Stimulated activated CD8-positive, alpha-beta memory T cell treated with anti-CD3 and anti-CD28 coated beads, Interleukin-15, amount 100 ng/mL, for 4 hours (primary cell): ENCODE measurements at places on chromosomes 3 and 15.

- no peak for DNase-seq
These were observed 221.1 kb upstream of the TLE3 start for GRCh38 chr15:70318594-70319465.

- no peak for DNase-seq
These were observed 7.5 kb downstream of the SOX14 start for GRCh38 chr3:137771401-137772213.

DNA sequence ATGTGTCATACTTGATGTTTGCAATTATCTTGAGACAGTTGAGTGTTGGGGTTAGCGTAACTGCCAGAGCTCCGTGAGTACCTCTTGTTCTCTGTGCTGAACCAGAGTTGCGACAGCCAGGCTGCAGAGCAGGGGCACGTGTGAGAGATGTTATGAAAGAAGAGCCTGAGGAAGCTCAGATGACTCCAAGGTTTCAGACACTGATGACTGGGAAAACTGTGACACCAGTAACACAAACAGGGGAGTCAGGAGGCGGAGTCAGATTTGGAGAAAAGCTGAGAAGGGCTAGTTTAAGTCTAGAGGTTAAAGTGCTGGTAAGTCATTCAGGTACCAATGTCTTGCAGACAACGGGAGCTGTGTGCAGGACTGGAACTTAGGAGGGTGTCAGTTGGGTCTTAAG lies 45.0 kb downstream of the BLM start:
- DNase-seq = no peak

DNA sequence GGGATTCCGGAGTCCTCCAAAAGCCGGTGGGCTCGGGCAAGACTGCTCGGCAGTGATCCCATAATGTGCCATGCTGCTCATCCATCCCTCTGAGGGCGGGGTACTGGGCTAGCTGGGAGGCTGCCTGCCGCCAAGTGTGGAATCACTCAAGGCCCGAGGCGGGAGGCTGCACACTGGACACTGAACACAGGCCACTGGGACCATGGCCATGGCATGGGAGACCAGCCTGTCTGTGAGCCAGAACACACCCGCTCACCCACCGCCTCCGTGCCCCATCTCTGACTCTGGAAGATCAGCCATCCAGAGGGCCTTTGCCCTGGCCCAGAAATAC lies 1.4 kb downstream of the C3orf22 start:
- no peak for DNase-seq

DNA sequence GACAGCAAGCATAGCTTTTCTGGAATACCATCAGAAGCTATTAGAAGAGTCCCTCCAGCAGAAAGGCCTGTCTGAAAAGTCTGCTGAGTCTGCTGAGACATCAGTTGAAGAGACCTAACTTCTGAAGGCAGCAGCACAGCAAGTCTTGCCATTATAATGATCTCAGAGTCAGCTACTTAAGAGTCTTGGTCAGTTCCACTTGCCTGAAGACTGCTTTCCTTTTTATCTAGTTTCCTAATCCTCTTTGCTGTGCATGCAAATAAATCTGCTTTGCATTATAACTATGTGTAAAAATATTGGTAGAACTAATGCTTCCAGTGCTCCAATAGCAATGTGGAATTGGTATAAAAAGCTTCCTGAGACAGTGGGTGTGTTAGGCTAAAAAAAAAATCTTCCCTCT lies 34.9 kb upstream of the CPOX start:
- DNase-seq = no peak

- DNase-seq = no peak
These were observed 169.2 kb upstream of the ATP10A start for GRCh38 chr15:26032162-26032846.
